Esophagus muscularis mucosa (tissue), 4 donors: ENCODE measurements at places on chromosomes 2 and 18.
A peak's percentile ranks its signal among the peaks of the same experiment; 100 is the strongest.

- no peak for DNase-seq
These were observed 148.8 kb upstream of the SRD5A2 start for GRCh38 chr2:31729442-31730092.

GRCh38 chr2:38442643-38443541 is 65.8 kb upstream of the ATL2 start:
- DNase-seq = no peak

DNA sequence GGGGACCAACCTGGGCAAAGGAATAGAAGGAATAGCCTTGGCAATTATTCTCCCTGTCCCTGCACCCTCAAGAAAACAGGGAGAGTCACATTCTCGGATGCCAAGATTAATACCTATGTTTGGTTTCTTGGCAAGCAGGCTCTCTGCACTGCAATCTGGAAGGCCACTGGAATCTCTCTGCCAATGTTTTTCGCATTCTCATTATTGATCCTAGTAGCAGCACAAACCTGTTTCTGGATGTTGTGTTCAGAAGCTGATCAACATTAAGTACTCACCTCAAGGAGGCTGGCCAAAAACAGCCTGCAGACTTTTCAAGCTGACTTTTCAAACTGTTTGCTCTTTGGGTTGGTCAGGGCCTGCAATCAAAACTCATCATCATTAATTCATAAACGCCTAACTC is 62.2 kb downstream of the CLHC1 start:
- peak; percentile 42 for DNase-seq

DNA sequence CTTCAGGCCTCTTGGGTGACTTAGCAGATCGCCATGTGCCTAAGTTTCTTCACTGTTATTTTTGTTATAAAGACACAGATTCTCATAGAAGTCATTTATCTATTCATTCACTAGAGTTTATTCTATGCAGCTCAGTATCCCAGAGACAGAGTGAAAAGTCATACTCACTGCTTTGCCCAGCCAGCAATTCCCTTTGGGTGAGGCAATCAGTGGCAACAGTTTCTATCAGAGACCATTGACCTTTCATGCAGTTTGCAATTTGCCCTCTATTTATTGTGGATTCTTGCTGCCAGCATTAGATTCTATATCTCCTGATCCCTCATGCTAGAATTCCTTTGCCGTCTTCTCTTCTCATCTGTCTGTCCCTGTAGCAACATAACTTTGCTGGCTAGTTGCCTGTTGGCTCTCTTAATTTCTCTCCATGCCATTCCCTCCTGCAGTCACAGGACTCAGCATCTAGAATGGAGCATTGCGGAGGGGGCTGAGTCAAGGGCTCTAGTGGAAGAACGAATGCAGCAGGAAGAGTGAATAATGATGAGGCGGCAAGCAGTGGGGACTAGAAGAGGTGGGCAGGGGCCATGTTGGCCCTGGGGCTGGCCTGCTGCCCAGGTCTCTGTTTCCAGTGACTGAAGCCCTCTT is 12.2 kb downstream of the SLC9A4 start:
- peak; percentile 50 for DNase-seq

DNA sequence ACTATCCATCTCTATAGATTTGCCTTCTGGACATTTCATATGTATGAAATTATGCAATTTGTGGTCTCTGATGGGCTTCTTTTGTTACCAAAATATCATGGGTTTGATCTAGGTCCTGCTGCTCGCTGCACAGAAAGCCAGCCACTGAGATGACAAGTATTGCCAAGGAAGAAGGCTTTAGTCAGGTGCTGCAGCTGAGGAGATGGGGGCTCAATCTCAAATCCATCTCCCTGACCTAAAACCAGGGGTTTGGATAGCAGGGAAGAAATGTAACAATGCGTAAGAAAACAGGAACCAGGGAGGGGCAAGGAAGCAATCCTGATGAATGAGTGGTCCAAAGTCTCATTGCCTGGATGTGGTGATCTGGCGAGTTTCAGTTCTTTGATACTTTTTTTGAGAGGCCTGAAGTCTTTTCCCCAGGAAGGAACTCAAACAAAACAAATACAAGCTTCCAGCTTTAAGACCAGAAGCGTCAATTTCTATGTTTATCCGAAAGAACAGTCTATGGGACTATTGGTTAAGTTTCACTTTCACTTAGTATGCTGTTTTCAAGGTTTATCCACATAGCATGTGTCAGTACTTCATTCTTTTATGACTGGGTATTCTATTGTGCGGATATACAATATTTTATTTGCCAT is 3.4 kb upstream of the CKAP2L start:
- DNase-seq = no peak

DNA sequence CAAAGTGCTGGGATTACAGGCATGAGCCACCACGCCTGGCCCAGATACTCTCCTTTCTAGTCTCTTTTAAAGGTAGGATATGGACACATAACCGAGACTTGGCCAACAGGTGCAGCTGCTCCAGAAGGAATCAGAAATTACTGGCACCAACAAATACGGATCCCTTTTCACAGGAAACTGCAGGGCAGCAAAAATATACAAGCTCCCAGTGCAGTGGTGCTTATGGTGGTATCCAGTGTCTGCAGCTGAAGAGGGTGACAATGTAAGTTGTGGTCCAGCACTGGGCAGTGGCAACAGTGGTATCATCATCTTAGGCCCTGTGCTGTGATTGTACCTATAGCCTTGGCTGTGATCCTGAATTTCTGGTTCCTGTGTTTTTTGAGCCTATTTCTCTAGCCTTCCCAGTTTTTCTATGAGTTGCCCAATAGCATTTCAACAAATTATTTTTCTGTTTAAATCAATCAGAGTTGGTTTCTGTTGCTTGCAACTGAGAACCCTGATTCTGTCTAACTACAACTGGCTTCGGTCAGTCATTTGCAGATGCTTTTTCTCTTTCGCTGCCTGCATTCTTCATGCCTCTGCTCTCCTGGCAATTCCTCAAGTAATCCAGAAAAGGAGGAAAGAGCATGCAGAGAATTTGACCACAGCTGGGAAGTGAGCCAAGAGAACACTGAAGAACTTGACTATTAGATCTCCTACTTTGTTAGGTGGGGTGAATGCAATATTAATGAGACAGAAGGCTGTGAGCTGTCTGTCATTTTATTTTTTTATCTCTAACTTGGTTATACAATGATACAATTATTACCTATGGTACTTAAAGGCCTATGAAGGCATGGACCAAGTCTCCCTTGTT is 30.8 kb upstream of the EML4 start:
- peak; percentile 81 for DNase-seq

DNA sequence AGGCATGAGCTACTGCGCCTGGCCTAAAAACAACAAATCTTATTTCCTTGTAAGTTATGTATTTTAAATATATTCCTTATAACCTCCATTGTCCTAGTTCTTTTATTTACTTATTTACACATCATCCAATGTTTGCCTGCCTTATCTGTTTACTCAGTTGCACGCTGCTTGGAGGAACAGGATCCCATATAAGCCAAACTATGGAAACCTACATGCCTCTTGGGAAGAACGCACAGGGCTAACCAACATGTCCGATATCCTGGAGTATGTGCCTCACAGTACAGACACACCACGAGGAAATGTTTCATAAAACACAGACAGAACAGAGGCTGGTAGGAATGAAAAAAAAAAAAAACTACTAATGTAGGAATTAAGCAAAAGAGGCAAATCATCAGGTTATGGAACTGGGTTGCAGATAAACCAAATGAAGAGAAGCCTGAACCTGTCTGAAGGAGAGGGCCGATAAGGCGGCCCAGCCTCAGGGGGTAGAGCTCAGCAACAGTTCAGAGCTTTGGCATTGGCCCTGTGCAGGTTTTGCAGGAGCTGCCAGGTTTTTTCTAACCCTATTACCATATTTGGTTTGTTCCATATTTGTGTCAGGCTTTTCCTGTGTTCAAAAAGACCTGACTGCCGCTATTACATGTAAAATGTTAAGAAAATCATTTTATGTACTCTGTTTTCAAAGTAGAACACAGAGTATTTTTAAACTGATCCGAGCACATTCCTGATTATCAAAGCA is 19.9 kb upstream of the SP3 start:
- no peak for DNase-seq

DNA sequence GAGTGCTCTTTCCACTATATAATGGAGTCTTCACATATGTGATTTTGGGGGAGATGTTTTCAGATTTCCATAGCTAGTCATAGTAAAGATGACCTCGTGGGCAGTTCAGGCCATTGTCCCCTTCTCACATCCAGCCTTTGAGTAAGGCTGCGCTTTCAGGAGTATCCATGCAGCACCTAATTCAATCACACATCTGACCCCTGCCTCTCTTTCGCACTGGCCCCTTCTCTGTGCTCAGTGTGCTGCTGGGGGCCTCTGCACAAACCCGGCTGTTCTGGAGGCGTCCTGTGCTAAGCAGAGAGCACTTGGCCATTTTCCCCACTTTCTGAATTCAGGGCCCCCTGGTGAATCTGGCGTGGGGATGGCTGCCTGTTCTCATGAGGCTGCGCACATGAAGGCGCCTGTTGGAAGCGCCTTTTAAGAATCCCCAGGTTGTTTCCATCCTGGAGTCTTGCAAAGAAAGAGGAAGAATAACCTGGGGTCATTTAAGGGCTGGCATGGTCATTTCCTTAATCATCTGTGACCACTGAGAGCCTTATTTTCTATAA is 96.0 kb upstream of the ALPP start:
- no peak for DNase-seq
